ENCODE measurements at places on chromosomes 7 and 10.

- DNase-seq, result no peak
These were observed 143.3 kb downstream of the KMT2E start for GRCh38 chr7:105157278-105157677.

DNA sequence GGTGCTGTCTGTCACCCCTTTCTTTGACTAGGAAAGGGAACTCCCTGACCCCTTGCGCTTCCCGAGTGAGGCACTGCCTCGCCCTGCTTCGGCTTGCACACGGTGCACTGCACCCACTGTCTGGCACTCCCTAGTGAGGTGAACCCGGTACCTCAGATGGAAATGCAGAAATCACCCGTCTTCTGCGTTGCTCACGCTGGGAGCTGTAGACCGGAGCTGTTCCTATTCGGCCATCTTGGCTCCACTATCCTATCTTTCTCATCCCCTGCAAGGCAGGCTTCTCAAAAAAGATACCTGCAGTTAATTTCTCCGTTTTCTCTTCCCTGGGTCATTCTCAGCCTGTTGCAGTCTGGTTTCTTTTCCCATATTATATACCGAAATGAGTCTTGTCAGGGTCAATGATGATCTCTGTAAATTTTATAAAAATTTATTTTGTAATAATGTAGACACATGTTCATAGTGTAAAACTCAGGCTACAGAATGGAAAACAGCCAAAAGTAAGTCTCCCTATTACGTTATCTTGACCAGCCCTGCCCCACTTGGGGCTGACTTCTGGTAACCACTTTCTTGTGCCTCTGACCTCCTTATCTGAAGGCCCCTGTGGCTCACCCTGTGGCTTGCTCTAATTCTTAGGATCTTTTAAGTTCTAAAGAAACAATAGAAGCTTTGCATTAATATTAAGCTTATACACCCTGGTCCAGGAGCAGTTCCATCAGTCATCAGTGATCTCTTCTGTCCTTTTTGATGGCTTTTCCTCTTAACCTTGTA is 20.7 kb downstream of the BLVRA start:
- DNase-seq, result no peak

- no peak for DNase-seq
These were observed 41.4 kb upstream of the SLC26A5 start for GRCh38 chr7:103487419-103487818.

- DNase-seq, result no peak
These were observed 38.0 kb upstream of the INSYN2A start for GRCh38 chr10:127234306-127234800.

DNA sequence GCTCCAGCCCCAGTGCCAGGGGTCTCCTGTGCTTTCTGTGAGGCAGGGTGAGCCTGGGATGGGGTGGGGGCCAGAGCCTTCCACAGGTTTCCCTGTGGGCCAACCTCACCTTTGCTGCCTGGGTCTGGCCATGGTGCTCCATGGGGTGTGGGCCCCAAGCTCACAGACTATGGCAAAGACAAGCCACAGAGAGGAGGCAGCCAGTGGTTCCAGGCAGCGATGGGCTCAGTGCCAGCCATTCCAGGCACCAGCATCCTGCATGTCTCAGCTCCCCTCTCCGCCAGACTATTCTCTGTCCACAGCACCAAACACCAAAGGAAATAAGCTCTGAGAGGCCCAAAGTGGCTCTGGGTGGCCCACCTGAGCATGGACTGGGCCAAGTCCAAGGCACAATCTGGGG is 133.5 kb downstream of the PTPN20 start:
- no peak for DNase-seq

GRCh38 chr7:5679813-5680473 is 101.5 kb downstream of the RNF216 start:
- DNase-seq, result no peak

GRCh38 chr10:13328126-13328525 is 20.0 kb downstream of the SEPHS1 start:
- DNase-seq, result no peak

GRCh38 chr10:68665841-68666240 is 55.2 kb upstream of the CCAR1 start:
- DNase-seq, result no peak

GRCh38 chr10:83222832-83223742 is 916.2 kb upstream of the GHITM start:
- no peak for DNase-seq

DNA sequence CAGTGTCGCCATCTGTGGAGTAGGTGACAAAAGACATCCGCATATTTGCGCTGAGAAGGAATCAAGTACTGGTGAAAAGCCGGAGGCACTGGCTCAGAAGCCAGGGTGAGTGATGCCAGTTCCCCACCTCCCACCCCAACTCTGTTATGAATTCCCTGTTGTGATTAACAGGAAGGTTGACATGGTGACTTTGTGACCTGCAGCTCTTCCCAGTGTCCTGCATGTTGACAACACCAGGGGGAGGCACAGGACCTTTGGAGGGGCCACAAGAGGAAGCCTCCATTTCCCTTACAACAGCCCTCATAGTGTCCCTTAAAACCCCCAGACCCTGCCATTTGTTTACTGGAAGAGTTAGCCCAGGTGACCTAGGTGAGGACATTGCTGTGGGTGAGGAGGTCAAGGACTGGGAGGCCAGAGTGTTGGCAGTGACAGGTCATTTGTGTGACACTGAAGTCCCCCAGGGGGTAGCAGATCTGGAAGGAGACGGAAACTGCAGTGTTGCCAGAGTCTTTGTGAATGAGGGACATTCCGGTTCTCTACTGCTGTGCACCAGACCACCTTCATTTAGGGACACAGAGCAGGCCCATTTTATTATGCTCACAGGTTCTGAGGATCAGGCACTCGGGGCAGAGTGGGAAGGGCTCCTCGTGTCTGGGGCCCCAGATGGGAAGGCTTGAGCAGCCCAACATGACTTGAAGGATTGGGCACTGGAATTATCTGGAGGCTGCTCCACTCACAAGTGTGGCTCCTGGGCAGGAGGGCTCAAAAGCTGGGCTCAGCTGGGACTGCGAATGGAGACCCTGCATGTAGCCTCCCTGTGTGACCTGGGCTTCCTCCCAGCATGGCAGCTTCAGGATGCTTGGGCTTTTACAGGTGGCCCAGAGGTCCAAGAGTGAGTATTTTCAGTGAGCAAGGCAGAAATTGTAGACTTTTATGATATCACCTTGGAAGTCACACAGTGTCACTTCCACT is 13.0 kb upstream of the ANTXRL start:
- DNase-seq, result no peak

- DNase-seq, result no peak
These were observed 131.7 kb upstream of the FAM20C start for GRCh38 chr7:60706-61105.

DNA sequence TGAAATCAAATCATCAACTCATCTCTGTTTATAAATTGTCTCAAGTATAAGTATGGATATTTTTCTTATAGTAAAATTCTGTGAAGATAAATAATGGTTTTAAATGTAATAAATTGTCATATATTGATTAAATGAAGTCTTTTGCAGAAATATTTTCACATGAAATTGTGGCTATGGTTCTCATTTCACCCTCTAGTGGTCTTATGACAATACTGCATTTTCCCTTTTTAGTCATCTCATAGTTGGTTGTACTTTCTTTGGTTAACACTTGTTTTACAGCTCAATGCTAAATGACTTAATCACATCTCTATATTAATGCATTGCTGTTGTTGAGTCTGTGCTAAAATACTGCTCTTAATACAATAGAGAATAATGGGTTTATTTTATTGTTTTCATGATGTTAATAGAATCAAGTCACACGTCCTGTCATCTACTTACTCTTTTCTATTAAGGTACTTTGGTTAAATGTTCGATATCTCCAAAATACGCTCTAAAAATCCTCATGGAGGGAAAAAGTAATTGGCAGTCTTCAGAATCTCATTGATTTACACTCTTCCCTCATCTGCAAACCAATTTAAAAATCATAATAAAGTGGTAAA is 38.0 kb upstream of the CACNA2D1 start:
- DNase-seq, result peak; percentile 11

GRCh38 chr10:107409522-107409921 is 245.0 kb upstream of the SORCS1 start:
- DNase-seq, result peak; percentile 23

DNA sequence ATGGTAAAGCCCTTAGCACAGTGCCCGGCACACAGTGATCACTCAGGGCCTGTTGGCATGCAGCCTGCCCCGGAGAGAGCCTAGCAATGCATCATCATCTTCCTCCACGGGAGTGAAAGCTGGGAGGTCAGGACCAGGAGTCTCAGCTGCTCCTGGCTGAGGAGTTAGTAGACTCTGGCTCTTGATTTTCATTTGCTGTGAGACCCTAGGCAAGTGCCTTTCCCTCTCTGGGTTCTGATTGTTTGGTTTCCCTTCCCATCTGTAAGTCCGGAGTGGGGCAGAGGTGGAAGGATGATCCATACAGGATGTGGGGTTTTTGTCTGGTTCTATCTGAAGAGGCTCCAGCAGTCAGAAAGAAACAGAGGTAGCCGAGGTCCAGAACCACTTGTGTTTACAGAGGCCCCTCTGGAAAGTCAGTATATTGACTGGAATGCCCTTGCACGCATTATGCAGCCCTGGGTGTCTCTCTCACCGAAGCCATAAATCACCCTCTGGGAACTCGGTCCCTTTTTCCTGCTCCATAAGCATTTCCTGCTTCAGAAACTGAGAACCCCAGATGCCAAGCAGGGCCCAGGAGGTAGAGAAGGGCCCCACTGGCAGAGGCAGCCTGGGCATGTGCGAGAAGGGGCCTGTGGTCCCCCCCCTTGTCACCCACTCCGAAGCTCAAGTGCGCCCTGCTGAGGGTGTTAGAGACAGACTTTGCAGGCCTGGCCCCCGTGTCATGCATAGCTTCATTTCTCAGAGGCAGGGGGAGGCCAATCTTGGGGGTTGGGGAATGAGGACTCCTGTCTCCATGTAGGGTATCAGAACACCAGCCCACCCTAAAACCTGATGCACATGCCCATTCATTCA is 8.5 kb downstream of the UNC5B start:
- no peak for DNase-seq

GRCh38 chr7:44287488-44288380 is 37.7 kb downstream of the CAMK2B start:
- DNase-seq, result no peak

- DNase-seq, result no peak
These were observed 138.0 kb downstream of the VIPR2 start for GRCh38 chr7:159006610-159007130.

GRCh38 chr10:43377424-43377883 is 6.0 kb downstream of the FXYD4 start:
- no peak for DNase-seq

- DNase-seq, result no peak
These were observed 10.5 kb downstream of the UBTD1 start for GRCh38 chr10:97509120-97509680.

- DNase-seq, result no peak
These were observed 8.6 kb downstream of the STAM start for GRCh38 chr10:17652585-17652984.

- DNase-seq, result no peak
These were observed 182.0 kb downstream of the REEP3 start for GRCh38 chr10:63703113-63703670.

GRCh38 chr7:37428681-37429434 is 19.8 kb downstream of the ELMO1 start:
- DNase-seq, result no peak

DNA sequence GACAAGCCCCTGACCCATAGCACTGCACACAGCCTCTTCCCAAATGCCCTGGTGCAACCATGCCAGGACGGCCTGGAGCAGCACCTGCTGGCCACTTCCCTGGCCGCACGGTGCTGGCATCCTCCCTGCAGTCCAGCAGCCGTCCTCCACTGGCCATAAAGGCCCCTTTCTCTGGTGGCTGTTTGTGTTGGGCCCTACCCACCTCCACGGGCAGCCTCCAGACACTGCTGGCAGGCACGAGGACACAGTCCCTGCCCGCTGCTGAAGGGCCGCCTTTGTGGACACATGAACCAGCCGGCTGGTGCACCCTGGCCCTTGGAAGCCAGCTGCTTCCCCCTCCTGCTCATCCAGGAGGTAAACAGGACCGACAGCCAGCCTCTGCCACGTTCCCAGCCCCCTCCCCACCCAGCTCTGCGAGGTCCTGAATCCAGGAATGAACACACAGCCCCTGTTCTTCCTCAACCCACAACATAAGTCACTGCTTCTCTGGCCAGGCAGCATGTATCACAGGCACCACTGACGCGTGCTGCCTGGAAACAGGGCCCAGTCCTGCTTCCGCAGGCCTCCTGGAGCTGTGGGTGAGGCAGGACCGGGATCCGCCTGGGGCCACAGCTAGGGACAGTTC is 43.8 kb downstream of the SPOCK2 start:
- peak; percentile 57 for DNase-seq

DNA sequence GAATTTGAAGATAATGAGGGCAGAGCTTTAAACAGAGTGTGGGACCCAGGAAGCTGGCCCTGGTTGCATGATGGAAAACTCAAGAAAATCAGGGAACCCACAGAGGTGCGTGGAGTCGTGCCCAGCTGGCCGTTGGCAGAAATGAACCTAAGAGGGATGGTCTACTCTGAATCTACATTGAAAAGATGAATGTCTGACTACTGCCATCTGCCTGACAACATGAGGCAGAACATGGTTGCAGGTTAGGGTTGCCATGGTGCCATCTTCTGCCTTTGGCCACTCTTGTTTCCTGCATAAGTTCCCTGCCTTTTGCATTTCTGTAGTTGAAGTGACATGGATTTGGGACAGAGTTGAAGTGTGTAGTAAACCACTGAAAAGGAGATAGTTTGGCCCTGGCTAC is 138.5 kb upstream of the COBL start:
- DNase-seq, result no peak

DNA sequence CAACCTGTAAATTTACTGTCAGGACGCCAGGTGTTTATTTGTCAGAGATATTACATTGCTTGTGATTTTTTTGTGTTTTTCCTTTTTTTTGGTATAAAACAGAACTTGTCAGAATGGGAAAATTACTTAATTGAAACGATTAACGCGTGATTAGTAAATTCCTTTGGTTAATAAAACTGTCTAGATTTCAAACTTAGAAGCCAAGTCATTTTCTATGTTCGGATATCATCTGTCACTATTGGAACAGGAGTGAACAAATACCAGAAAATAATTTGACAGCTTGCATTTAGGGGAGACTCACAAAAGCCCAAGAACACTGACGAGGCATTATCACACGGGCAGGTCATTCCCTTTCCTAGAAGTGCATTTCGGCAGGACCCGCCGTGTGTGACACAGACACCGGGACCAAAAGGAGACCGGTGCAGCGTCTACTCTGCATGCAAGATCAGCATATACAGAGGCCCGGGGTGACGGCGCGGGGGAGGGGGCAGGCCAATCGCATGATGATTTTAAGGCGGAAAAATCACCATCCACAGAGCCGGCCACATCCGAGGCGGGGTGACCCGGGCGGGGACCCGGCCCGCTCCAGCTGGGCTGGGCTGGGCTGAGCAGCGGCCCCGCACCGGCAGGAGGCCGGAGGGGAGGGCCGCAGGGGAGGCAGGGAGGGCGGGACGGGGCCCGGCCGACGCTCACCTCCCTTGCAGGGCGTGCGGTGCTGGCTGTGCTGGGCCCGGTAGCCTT is 841 bp downstream of the GLUD1 start:
- peak; percentile 60 for DNase-seq
